ENCODE measurements at places on chromosomes 1 and 21.

- DNase-seq, result no peak
Measured at GRCh38 chr1:176669782-176670181, 206.8 kb downstream of the PAPPA2 start.

GRCh38 chr1:115062542-115063004 is 26.7 kb downstream of the TSPAN2 start:
- DNase-seq, result no peak

- DNase-seq, result peak; percentile 44
Measured at GRCh38 chr1:157193702-157194391, 55.7 kb upstream of the ETV3 start.

DNA sequence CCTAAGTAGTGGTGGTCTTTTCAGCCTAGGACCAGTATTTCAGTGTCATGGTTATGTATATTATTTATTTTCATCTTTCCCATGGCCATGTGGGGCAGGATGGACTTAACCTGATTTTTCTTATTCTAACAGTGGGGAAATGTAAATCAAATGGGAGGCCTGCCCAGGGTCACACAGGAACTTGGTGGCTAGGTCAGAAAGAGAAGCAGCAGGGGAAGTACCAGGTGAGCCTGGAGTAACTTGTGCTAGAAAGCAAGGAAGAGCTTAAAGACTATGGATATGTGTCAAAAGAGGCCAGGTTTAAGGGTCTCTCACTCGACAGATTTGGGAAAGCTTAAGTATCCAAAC is 936 bp downstream of the ZFP69B start:
- no peak for DNase-seq

DNA sequence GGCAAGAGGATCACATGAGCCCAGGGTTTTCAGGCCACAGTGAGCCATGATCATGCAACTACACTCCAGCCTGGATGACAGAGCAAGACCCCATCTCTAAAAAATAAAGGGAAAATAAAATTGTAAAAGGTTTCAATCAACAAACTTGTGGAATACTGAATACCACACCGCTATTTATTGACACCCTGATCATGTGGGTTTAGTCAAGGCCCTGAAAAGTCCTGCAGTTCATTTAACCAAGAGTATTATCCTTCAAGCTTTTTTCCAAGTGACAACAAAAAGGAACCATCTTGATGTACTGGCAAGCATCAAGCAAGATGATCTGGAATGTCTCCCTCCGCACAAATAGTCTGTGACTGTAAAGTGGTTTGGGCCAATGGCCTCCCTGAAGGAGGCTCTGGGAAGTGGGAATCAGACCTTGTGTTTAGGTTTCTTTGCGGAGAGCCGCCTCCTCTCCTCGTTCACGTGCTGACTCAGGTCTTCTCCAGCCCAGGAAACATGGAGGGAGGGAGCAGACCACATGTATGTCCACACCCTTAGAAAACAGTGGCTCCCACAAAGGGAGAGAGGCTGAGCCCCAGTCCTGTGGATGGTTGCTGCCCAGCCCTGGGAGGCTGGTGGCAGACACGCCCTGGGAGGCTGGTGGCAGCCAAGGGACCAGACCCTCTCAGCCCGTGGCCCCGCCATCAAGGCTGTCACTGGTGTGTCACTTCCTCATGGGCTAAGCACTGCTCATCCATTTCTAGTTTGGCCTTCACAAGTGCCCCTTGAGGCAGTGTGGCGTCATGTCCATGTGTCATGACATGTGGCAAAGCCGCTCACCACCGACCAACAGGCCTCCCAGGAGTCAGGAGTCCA is 56.7 kb downstream of the RIPK4 start:
- no peak for DNase-seq

DNA sequence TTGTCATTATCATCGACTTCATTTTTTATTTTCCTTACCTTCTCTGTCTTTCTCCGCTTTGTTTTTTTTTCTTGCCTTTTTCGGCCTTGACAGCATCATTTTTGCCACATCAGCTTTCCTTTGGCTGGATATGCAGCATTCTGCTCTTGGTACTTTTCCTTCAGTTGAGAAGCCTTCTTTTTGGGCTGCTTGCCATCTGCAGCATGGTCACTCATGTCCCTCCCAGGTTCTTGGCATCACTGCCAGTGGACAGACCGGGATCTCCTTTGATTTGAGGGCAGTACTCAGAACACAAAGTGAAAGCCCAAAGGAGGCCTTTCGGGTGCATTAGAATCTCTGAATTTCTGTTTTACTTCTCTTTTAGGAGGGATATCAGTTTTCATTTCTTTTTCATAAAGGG is 3.7 kb upstream of the PARP1 start:
- DNase-seq, result no peak

- no peak for DNase-seq
Measured at GRCh38 chr1:228778961-228779360, 43.7 kb downstream of the RHOU start.

DNA sequence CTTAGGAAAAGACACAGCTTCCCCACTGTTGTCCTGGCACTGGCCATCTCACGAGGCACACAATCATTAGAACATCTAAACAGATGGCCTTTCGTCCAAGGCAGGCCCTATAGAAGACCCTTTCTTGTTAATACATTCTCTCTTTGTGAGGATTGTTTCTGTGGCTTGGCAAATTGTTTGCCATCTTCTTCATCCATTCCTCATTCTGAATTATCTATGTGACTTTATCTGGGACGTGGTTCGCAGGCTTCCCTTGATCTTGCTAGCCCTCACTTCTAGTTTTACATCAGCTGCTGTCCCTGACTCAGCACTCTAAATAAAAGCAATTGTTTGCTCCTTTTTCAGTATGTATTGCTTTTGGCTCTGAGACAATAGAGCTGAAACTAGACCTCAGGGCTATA is 101.1 kb upstream of the ZC3H11B start:
- DNase-seq, result no peak

DNA sequence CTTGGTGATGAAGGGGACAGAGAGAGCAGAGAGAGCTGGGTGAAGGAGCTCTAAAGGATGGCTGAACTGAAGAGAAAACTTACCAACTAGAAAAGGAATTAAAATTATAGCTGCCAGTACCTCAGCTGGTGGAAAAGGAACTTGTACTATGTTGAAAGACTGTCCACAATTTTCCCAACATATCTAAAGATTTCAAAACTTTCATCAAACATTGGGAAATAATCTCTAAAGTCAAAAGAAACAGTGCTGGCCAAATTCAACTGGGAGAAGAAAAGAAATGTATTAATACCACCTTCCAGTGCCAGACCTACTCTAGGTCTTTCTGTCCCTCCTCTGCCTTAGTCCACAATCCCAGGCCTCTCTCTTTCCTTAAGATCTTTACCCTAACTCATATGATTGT is 6.1 kb downstream of the SMG5 start:
- no peak for DNase-seq

GRCh38 chr1:91774520-91775203 is 111.3 kb downstream of the TGFBR3 start:
- peak; percentile 81 for DNase-seq

DNA sequence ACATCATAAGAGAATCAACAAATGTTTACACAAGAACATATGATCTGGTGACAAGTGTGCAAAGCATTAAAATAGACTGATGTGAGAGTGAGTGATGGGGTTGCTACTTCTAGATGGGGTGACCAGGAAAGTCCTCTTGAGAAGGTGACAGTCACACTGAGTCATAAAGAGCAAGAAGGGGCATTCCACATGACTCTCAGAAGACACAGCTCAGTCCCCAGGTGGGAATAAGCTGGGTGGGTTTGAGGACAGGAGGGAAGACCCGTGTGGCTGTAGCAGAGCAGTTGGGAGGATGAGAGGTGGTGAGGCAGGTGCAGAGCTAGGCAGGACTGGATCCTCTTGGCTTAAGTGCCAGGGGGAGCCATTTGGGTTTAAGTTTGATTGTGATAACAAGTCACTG is 53.1 kb downstream of the TNR start:
- no peak for DNase-seq

- DNase-seq, result no peak
Measured at GRCh38 chr1:87513966-87514660, 185.4 kb downstream of the LMO4 start.

- DNase-seq, result peak; percentile 54
Measured at GRCh38 chr1:165928075-165928731, 100.8 kb downstream of the UCK2 start.

DNA sequence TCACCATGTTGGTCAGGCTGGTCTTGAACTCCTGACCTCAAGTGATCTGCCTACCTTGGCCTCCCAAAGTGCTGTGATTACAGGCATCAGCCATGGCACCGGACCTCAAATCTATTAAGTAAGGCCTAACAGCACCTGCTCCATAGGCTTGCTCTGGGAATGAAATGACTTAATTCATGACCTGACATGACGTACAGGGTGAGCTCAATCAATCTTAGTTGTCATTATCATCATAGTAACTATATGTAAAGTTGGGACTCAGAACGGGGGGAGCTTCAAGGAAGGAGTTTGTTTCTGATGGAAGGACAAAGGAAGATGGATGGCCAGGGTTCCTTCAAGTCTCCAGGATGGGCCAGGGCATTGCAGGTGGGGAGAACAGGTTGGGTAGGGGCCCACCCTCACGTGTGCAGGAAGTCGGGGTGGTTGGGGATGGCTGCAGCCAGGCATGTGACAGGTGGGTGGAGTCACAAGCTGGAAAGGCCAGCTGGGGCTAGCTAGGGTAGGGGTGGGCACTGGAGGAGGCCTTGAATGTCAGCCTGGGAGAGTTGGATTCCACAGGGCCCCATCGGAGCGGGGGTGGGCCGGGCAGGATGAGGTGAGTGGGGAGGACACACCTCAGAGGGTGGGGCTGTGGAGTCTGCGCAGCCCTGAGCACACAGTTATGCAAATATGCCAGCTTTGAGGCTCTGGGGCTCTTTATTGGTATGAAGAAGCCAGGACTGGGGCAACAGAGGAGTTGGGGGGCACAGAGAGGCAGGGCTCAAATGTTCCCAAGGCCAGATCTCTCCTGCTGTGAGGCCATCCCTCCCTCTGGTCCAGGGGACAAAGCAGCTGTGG is 9.6 kb downstream of the TRIM62 start:
- no peak for DNase-seq

- no peak for DNase-seq
Measured at GRCh38 chr1:6466023-6466422, at the start of gene TNFRSF25. TSS of gene TNFRSF25 (minus strand) at chr1:6466173. CDS start at chr1:6466107, 66 bp downstream.

DNA sequence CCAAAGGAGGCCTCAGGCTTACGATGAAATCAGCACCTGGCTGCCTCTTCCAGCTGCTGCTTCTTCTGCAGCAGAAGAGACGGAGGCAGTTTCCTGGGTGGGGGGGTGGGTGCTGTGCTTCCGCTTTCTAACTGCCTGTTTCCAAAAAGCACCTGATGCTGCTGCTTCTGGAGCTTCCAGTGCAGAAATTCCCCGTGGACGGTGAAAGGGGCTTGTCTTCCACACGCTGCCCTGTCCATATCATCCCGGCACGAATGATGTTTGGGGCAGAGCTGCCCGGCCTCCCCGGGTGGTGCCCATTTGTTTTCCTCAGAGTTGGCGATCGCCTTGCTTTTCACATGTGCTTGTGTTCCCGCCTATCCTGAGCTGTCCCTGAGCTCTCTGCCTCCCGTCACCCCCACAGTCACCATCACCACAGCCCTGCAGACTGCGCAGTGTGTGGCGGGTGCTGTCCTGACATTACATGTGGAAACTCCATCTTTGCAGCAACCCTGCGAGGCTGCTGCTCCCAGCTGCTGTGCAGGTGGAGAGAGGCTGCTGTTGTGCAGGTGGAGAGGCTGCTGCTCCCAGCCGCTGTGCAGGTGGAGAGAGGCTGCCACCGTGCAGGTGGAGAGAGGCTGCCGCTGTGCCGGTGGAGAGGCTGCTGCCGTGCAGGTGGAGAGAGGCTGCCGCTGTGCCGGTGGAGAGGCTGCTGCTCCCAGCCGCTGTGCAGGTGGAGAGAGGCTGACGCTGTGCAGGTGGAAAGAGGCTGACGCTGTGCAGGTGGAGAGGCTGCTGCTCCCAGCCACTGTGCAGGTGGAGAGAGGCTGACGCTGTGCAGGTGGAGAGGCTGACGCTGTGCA is 1.8 kb downstream of the TTLL10 start:
- DNase-seq, result no peak

GRCh38 chr1:38997034-38997900 is 6.2 kb downstream of the AKIRIN1 start:
- DNase-seq, result no peak

GRCh38 chr1:78301141-78301540 is 189.6 kb upstream of the PTGFR start:
- no peak for DNase-seq

DNA sequence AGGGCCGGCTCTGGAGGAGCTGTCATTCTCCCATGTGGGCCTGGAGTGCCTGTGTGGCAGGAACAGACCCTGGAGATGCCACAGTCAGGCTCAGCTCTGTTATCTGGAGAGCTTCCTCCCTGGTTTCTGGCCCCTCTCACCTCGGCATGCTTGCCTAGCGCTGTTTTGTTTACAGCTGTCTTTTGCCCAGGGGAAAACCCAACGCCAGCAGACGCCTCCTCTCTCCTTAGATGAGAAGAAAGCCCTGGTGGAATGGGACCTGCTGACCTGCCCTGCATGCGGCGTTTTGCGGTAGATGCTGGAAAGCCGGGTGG is 104.9 kb downstream of the CRYAA start:
- no peak for DNase-seq

- no peak for DNase-seq
Measured at GRCh38 chr1:175884369-175884768, 141.0 kb upstream of the TNR start.

- DNase-seq, result no peak
Measured at GRCh38 chr1:24489674-24490073, 13.0 kb upstream of the RCAN3 start.

GRCh38 chr1:6960860-6961259 is 175.6 kb downstream of the CAMTA1 start:
- no peak for DNase-seq

DNA sequence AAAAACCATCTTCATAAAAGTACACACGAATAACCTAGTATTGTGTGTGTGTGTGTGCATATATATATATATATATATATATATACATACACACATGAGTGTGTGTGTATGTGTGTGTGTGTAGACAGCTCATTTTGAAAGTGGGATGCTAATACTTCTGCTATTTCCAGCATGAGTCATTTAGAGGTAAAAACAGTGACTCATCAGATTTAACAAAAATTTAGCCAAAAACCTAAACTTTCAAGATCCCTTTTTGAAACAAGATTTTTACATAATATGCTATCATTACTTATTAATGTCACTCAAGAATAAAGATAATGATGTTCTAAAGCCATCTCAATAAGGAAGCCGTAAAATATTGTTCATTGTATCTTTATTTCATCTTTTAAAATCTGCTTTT is 35.6 kb upstream of the ADGRL4 start:
- DNase-seq, result peak; percentile 76

GRCh38 chr21:41406340-41406739 is 19.7 kb upstream of the MX1 start:
- no peak for DNase-seq

GRCh38 chr1:230084408-230085177 is 17.6 kb downstream of the GALNT2 start:
- DNase-seq, result peak; percentile 97

GRCh38 chr1:209607795-209608178 is 24.3 kb downstream of the CAMK1G start:
- no peak for DNase-seq

DNA sequence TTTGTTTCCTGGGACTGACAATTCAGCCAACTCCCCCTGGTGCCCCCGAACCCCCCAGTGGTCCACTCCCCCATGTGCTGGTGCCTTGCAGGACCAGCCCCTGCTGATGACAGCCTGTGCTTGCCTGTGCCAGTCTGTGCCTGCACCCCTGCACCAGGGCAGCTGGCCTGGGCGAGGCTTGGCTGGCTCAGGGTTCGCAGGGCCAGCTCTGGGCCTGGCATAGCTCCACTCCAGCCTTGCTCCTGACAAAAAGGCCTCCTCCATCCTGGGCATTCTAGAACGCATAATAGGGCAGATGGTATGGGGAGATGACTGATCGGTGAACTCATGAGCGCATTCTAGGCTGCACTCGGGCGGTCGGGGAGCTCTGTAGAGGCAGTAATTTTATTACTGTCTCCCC is 5.4 kb downstream of the CNTN2 start:
- DNase-seq, result no peak

All from HCEC 1CT (cell line).